ENCODE measurements at places on chromosomes 7 and 10.

DNA sequence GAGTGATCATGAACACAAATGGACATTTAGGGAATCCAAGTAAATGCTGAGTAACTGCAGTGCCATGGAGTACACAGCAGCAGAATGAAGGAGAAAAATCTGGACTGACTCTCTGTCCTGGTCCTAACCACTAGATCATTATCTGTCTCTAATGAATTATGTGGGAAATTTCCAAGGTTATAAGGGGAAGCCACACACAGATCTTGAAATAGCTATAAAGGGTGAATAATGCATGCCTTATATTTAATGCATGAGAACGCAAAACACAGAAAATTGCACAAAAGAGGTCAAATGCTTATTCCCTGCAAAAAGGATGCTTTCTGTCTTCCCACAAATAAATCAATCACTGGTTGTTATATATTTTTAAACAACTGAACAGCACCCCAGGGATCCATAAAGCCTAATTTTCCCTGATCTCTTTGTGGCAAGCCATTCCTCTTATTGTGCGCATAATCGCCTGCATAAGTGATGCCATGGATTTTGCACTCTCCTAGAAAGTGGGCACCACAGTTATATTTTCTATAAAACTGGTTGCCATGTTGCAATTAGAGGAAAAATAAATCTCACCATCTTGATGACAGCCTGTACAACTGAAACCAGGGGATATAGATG is 201.8 kb downstream of the XPNPEP1 start:
- no peak for DNase-seq

GRCh38 chr10:132520177-132520811 is 17.3 kb upstream of the INPP5A start:
- no peak for DNase-seq

GRCh38 chr7:157547102-157547501 is 210.3 kb downstream of the DNAJB6 start:
- no peak for DNase-seq

GRCh38 chr10:66778351-66778750 is 147.5 kb upstream of the LRRTM3 start:
- no peak for DNase-seq

DNA sequence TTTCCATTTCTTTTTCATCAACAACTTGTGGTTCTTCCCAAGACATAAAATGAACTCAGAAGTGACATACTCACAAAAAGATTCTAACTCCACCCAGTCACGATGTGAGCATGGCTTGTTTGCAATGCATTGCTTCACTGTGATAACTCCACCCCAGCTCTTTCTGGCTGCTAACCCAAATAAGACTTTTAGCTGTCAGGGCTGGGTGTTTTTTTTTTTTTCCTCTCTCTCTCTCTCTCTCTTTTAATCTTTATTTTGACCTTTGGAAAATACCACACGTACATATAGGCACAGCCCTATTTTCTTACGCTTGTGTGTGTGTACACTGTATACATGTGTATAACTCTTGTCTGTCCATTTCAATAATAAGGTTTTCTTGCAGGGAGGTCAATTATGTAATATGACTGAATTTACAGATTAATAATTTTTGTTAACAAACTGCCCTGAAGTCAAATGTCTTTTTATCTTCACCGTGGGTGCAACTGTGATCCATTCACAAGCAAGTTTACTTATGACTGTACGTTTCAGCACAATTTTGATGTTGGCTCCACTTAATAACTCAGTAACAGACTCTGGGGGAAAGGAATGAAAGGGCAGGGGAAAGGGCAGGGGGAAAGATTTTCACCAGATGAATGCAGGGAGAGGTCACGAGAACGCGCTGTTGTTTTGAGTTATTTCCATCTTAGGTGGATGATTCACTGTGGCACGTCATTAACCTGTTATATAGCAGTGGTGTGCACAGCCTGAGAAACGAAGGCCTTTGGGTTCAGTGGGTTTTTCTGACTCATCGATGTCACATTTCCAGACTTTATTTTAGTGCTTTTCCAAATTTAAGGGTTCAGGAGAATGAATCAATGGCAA is 49.1 kb downstream of the APBB1IP start:
- peak; percentile 66 for DNase-seq

- DNase-seq, result no peak
Observed at GRCh38 chr7:151917791-151918509, 38.3 kb upstream of the GALNTL5 start.

DNA sequence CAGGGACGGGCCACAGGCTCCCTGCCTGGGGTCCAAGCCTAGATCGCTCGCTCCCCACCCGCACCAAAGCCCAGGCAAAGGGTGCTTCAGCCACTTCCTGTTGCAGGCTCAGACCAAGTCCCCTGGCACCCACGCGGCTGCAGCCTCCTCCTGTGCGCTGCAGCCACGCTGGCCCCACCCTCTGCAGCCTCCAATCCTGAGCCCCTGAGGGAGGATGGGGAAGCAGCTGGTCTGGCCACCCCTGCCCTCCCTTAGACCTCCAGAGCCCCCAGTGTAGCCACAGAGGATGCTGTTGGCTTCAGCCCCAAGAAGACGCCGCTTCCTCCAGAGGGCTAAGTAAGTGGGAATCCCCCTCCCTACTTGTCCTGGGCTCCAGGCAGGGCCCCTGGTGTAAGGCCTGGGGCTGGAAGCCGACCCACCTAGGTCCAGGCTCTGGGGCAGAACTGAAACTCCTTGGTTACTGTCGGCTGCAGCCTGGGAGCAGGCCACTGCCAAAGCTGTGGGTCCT is 9.4 kb downstream of the LIMK1 start:
- DNase-seq, result no peak

DNA sequence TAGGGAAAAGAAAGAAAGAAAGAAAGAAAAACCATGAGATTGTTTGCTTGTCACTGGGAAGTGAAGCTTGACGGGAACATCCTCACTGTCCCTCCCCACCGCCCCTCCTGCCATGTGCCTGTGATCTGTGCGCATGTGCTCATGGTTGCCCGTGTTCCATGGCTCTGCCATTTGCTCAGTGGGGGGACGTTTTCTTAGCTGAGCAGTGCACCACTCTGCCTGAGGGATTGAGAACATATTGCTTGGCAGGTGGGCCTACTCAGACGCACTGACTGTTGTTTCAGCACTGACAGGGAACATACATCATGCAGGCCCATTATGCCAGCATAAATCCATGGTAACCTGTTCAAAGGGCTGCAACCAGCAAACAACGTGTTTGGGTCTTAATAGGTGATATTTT is 747.9 kb upstream of the GALNT17 start:
- DNase-seq, result no peak

- DNase-seq, result no peak
Observed at GRCh38 chr10:26044141-26044749, 110.2 kb downstream of the MYO3A start.

GRCh38 chr7:122055073-122055472 is 89.0 kb downstream of the AASS start:
- no peak for DNase-seq

DNA sequence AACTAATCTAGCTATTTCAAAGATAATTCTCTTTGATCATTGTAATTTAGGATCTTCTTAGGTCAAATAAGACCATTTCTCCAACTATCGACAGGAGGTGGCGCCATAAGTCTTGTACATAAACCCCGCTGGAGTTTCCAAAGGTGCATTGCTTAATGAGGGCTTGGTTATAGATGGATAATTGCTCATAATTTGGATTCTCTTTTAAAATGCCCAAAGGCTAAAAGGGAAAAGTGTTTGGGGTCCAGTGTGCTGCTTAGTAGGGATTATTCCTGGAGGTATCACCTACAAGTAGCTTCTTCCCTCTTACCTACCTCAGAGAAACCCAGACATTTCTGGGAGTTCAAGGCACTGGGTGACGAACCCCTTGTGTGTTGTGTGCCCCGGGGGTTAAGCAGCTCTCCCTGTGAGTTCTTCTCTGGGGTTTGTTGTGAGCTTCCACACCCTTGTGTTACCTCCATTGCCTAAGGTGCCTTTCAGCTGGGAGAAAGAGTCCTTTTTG is 75.2 kb downstream of the PAXIP1 start:
- DNase-seq, result peak; percentile 58

DNA sequence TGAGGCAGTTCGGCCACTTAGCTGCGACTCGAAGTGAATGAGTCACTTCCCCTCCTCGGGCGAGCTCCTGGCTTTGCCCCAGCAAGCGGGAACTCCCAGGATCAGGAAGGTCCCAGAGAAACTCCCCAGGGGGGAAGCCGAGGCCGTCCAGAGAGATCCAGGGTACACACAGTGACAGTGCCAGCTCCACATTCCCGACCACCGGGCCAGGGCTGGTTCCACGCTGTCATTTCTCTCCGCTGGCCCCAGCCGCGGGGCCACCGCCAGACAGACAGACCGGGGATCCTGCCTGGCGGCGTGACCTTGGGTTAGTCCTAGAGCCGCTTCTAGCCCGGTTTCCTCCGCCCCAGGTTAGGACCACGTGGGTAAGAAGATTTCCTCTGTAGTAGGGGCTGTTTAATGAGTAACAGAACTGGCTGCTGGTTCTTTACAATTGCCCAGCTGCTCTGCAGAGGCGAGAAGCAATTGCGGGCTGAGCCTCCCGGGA is 463 bp upstream of the UPP1 start:
- DNase-seq, result no peak

DNA sequence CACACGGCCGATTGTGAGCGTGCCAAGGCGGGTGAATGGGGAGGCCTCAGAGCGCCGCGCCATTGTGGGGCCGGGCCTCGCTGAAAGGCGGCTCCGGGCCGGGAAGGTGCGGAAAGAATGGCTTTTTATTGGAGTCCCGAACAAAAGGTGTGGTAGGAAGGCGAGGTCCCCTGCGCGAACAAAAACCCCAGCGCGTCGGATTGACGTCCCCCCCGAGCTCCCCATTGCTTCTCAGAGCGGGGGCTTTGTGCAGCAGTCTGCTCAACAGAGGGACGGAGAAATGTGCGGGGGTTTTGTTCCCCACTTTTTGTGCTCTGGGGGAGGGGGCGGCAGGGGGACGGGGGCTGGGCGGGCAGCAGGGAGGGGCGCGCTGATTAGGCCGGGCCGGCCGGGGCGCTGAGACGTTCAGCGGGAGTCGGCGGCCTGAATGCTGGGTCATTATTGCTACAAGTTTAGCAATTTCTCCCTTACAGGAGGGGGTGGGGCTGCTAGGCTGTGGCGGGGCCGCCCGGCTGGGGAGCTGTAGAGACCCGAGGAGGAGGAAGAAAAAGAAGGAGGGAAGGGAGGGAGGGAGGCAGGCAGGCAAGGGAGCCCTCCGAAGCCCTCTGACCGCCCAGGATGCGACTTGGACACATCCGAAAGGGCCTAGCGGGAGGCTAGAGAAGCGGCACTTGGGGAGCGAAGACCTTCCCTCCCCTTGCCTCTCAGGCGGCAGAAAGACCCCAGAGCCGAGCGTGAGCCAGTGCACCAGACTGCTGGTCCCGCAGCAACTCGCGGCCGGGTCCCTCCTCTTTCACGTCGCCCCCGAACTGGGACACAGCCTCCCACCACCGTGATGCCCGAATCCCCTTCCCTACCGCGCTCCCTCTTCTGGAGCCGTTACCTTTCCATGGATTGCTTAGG is 4.6 kb downstream of the NKX2-3 start:
- no peak for DNase-seq

DNA sequence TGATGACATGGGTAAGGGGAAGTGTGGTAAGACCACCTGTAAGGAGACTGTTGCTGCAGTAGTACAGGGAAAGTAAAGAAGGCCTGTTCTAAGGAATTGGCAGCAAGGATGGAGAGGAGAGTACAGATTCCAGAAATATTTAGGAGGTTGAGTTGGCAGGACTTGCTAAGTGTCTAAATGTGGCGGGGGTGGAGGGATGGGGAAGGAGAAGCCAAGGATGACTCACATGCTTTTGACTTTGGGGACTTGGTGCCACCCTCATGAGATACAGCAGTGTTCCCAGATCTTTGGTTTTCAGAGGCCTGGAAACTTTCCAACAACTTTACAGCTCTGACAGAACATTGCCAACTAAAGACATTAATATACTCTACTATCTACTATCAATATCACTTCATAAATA is 45.4 kb downstream of the CDK6 start:
- DNase-seq, result no peak

DNA sequence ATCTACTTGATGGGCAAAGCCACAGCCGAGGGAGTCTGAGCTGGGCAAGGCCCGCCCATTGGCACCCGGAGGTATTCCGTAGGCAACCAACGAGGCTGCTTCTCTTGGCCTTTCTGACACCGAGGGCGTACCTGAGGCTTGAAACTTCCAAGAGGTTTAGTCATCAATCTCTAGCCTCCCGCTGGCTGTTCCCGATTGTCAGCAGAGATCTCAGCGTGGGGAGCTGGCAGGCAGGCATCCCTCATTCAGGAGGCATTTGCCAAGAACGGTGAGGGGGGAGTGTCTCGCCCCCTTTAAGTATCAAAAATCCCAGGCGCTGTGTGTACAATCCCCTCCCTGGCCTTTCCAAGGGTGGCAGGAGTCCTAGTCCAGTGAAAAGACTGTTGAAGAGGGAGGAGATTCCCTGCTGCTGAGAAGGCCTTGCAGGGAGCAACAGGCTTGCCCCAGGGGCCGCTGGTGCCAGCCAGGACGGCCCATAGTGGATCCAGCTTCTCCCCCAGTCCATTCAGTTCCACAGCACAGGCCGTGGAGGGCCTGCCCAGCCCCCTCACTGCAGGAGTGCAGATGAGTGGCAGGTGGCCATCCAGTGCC is 39.7 kb downstream of the OAT start:
- DNase-seq, result no peak

DNA sequence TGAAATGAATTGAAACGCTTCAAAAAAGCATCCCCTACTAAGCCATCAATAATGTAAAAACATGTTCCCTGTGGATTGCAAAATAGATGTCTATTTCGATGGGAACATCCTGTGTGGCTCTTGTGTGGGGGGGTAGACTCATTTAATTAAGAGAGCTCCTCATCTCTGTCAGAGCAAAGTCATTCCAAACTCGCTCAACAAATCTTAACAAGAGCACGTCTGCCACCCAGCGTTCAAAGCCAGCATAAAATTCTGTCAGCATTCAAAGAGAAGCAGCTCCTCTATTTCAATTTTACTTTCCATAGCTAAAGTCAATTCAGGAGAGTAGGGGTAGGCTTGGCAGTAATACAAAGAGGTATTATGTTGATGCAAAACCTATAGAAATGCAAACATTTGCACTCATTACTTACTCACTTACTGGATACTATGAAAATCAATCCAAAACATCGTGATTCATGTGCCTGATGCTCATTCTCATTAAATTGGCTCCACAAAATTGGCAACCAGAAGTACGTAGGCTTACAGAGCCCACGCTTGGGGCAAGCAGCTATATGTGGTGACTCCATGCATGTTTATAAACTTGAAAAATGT is 114.9 kb downstream of the IPMK start:
- DNase-seq, result no peak

DNA sequence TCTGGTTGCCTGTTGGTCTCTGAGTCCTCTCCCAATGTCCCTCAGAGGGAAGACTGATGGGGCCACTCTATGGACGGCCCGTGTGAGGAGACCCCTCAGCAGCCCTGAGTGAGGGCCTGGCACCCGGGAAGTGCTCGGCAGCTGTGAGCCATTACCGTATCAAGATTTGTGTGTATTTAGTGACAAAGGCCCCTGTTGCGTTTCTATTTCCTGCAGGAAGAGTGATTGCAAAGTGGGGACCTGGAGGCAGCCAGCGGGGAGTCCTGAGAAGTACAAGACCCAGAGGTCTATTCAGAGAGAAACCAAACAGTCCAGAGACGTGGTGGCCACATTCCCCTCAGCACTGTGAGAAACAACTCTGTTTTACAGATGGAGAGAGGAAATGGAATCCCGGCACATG is 51.1 kb upstream of the CHST15 start:
- no peak for DNase-seq
